Germinal center (tissue), 1 donor: ENCODE measurements at places on chromosomes 1 and 21.
A peak's percentile ranks its signal among the peaks of the same experiment; 100 is the strongest.

- DNase-seq: no peak
These were observed 56.2 kb downstream of the DPYD start for GRCh38 chr1:97864615-97865014.

DNA sequence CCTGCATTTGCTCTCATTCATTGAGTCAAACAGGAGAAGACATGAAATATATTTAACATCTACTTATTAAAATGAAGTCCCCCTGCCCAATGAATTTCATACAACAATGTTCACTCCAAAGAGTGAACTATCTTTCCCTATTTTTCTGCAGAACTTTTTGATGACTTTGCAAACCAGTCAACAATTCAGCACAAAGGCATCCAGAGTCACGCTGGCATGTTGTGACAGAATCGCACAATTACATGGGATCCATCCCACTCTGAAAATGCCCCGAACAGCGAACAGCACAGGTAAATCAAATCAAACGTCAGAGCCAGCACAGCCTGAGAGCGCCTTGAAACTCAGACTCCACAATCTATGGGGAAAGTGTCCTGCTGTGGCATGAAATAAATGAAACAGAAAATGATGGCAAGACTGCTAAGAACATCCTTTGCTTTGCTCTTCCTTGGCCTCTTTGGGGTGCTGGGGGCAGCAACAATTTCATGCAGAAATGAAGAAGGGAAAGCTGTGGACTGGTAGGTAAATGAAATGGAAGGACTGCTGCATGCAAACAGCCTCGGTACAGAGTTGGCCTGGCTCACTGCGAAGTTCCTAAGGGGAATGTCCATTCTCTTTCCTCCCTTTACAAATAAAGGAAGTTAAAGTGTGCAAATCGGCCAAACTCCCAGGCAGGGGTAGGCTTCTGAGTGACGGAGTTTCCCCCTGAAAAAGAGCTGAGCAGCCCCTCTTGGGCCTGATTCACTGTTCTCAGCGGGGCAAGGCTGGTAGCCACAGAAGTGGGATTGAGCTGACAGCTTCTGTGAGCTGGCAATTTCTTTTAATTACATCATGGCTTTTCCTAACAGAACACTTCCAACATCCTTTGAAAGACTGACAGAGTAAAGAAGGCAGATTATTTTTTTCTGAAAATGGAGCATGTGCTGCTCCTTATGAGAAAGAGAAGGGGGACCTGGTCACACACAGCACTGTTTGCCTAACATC, at the start of gene DNASE2B:
DNASE2B (plus strand) TSS at position 310 of the 981 bp plus-strand sequence; CDS start at position 391, 81 bp downstream.
- no peak for DNase-seq

DNA sequence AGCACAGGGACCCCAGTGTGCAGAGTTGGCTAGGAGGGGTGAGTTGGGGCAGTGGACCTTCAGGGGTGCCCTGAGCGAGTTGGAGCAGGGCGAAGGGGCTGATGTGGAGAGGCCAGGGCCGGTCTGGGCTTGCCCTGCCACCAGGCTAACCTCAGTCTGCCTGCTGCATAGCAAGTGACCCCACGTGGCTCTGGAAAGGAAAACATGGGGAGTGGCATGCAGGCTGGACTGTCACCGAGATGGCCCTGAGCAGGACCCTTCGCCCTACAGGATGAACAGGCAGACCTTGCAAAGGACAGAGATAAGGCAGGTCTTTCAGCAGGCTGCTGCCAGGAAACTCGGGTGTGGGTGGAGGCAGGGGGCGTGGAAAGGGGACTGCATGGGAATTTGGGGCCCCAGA, 51.5 kb downstream of the FOXO6 start:
- no peak for DNase-seq

DNA sequence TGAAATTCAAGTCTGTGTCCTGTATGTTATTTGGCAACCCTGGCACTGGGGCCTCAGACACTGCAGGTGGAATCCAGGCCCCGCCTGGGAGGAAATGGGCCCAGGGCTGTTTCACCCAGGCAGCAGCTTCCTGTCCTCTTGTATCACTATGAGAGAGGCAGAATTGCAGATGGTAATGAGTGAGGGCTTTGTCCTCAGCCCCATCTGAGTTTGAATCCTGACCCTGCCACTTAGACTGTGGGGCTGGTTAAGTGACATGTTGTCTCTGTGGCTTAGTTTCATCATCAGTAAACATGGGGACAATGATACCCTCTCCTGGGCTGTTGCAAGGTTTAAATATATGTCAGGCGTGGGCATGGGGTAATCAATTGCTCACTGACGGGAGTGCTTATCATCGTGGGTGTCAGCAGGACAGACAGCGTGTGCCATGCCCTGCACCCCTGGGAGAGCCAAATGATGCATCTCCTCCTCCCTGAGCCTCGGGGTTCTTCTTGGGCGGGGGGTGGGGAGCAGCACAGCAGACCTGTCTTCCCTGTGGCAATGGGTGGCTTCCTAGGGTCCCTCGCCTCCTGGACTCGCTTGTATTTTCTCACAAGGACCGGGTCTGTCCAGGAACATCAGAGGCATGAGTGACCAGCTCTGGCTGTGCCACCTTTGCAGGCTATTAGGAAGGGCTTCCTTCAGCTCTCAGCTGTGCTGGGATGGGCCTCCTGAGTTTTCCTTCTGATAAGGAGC, 42.1 kb downstream of the ARHGEF10L start:
- DNase-seq: no peak

DNA sequence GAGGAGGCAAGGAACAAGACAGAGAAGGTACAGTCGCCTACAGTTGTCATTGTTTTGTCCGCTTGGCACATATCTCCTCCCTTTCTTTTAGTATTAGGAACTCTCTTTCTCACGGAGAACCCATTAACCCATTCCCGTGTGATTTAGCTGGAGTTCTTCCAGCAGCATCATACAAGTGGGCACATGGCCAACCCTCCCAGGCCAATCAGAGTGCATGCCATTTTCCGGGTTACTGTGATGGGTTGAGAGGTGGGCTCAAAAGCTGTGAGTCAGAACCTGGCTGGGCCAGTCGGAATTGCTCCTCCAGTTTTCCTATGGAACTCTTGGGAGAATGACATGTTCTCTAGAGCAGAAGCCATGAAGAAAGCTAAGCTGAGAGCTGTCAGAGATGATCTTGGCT, 83.1 kb upstream of the SOD1 start:
- no peak for DNase-seq

- DNase-seq: no peak
These were observed 30.0 kb downstream of the ZBTB17 start for GRCh38 chr1:15945832-15946448.

- DNase-seq: no peak
These were observed at the start of gene NHLH1 for GRCh38 chr1:160366731-160367515. NHLH1 (plus strand) TSS chr1:160367071; CDS start chr1:160370732, 3,661 bp downstream.

DNA sequence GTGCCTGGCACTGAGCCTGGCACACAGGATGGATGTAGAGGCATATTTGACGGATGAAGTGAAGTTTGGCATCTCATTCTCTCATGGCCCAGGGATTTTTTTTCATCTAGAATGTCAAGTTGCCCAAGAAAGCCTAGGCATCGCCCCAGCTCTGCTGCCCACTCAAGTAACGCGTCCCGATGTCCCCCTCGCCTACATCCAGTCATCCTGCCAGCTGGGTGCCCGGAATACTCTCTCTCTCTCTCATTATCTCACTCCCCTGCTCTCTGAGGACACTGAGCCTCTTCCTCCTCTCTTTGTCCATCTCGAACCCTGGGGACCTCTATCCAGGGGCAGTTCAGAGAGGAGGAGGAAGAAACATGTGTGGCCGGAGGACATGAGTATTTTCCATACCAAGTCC, 142.3 kb upstream of the ZC3H12A start:
- DNase-seq: no peak

GRCh38 chr1:158752155-158752712, 2.3 kb upstream of the OR6K6 start:
- DNase-seq: no peak

- DNase-seq: no peak
These were observed 3.3 kb downstream of the CNST start for GRCh38 chr1:246569248-246570238.

DNA sequence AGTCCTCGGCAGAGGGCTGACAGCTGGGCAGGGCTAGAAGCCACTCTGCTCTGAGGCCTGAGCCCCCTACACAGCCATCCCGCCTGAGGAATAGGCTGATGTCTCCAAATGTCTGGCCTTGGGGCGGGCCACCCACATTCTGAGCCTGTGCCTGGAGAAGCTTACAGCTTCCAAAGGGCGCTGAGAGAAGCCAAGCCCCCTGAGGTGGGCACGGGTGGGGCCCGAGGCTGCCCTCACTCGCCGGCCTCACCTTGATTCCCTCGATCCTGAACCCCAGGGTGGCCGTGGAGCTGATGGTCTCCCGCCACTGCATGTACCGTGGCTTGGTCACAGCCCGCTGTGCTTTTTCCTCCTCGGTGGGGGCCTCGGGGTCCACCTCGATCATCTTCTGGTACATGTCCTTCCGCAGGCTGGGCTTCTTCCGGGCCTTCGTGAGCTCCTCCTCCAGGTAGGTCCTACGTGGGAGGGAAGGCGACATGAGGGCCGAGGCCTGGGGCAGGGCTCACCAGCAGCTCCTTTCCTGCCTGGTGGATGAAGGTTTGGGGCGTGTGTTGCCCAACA, 93.2 kb downstream of the STUM start:
- no peak for DNase-seq

- no peak for DNase-seq
These were observed 30.5 kb downstream of the EPHB2 start for GRCh38 chr1:22741118-22741517.

DNA sequence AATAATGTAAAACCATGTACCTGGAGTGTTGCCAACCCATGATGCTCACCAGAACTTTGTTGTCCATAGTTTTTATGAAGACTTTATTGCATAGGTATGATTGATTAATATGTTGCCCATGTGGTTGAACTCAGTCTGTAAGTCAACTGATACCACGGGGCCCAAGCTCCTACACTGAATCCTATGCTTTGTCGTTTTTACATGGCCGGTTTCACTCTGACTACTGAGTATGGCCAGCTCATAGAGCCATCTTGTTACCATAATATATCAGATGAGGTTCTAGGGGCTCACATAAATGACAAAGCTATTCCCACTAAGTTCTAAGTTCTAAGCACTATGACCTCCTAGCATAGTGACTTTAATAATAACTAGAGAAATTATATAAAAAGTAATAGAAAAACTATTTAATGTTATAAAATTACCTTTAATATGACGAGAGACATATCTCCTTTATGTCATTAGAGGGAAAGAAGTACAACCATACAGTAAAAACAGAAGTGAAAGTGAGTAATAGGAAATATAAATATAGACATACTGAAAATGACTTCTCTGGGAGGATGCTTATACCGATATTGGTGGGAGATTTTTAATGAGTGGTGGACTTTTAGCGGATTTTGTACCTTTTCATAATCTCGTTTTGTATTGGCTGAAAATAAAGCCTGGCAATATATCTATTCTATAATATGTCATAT, 983.4 kb upstream of the PRMT6 start:
- DNase-seq: no peak

DNA sequence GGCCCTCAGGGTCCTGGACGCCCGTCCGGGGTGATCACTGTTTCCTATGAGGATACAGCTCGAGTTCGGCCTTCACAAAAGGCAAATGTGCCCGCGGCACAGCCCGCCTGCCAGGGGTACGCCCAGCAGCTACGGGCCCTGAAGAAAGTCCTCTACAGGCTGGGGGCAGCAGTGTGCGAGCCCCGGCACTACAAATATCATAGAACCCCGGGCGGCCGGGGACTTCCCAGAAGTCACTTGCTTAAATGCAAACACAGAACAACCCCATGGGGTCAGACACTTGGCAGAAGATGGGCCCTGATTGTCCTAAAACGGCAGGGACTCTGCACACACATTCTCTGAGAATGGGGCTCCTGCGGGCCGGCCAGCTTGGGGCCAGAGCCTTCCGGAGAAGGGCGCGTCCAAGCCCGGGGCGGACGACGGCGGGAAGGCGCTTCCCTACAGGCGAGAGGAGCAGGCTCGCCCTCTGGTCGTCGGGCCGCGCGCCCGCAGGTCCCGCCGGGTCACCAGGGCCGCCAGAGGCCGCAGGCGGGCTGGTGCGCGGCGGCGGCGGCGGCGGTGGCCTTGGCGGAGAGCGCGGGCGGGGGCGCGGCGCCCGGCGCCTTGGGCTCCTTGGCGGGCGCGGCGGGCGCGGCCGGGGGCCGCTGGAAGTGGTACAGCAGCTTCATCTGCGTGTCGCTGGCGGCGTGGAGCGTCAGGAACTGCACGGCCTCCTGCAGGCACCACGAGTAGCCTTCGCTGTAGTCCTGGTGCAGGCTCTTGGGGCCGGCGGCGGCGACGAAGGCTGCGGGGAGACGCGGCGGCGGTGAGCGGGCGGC, 888 bp downstream of the HES5 start:
- peak; percentile 58 for DNase-seq

- no peak for DNase-seq
These were observed 42.8 kb downstream of the SLC37A1 start for GRCh38 chr21:42556476-42556875.

DNA sequence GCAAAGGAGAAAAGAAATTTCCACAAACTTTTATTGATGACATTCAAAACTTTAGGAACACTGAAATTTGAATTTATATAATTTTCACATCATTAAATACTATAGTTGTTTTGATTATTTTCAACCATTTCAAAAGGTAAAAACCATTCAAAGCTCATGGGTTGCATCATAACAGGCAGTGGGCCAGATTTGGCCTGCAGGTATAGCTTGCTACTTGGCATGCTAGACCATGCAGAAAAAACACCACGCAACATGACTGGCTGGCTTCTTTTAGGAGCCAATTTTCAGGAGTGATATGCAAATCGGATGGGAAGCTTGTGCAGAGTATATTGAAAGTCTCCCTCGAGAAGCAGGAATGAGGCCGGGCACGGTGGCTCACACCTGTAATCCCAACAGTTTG, 144.8 kb downstream of the GLUL start:
- no peak for DNase-seq

DNA sequence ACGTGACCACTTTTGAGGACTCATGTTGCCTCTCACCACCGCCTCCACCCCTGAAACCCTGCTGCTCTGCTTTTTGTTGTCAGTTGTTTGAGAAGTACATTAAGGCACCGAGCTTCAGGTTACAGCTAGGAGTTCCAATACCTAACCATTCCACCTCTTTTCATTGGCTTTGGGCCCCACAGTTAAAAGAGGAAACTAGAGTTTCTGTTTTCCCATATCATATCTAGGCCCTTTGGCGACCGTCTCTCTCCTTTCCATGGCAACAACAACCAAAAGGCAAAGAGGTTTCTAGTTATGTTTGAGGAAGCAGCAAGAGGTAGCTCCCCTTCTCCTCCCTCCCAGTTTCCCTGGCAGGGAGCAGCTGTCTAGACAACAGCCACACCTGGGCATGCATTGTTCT, 5.9 kb downstream of the ANKRD35 start:
- DNase-seq: no peak

GRCh38 chr1:24484199-24484598, 18.4 kb upstream of the RCAN3 start:
- DNase-seq: no peak
